NCI-H1105 (cell line): ENCODE measurements at places on chromosomes 2 and 18.

- DNase-seq: no peak
Observed at GRCh38 chr2:12896318-12896982, 179.7 kb downstream of the TRIB2 start.

DNA sequence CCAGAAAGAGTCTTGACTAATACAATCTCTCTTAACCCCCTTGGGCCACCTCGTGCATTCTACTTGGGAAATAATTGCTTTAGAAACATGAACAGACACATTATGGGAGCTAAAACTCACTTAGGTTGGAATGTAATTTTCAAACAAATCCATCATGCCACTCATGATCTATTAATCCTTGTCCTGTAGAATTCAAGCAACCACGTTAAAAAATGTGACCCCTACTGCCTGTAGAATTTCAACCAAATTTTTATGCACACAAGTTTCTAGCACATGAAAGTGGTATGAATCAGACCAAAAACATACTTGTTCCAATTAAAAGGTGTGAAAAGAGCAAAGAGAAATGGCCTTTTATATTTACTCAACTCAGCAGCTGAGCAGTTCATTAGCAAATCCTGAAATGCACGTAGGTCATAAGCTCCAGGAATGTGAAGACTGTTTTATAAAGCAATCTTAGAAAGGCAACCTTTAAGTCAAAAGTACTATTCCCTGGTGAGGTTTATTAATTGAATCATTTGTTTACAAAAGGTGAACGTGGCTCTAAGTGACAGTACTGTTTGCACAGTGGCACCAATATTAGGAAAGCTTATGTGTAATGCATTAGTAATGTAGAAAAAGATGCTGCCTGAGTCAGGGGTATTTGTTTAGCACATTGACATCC, 459.4 kb upstream of the UBE2E3 start:
- no peak for DNase-seq

DNA sequence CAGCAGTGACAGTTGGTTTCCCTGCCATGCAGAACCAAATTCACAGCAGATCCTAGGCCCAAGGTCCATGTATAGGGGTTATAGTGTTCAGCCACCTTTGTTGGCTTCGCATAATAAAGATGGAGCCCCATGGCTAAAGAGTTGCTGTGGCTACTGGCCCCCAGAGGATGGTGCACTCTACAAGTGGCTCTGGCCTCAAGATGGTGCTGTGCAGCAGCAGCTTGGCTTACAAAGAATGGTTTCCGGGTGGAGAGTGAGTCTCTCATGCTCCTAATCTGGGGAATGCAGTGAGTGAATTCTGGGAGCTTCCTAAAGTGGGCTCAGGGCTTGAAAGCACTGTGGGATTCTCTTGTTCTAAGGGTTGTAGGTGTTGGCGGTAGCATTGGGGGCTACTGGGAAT, 1199.7 kb downstream of the CNTNAP5 start:
- no peak for DNase-seq

GRCh38 chr2:190343089-190343535, 277 bp upstream of the INPP1 start:
- no peak for DNase-seq

DNA sequence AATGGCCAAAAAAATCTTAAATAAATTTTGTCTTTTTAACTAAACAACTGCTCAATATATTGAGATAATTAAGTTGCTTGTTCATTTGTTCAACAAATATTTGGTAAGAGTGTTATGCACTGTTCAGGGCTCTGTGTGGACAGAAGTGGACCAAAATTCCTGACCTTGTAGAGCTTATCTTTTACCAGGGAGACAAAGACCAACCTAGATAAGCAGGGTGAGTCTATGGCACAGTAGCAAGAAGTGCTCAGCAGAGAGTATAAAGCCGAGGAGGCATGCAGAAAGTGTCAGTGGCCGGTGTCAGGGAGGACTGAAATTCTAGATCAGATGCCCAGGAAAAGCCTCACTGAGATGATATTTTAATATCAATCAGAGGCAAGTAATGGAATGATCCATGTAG, 2.6 kb downstream of the RAB27B start:
- DNase-seq: no peak

DNA sequence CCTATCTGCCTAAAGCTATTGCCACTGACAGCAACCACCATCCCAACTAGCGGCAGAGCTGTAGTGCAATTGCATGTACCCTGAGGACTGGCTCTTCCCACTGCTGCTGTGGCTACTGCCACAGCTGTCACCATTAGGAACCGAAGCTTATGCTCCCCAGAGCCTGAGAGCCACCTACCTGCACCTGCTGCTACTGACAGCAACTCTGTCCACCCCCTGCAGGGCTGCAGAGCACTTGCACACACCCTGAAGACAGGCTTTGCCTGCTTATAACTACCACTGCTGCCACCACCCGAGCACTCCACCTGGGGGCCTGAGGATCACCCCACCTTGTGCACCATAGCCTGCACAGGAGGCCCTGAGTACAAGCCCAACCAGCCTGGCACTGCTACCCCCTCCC, 217.6 kb upstream of the FOSL2 start:
- no peak for DNase-seq

- no peak for DNase-seq
Observed at GRCh38 chr18:25425024-25425423, 73.1 kb upstream of the ZNF521 start.

- no peak for DNase-seq
Observed at GRCh38 chr2:189999661-190000060, 62.9 kb downstream of the MSTN start.

DNA sequence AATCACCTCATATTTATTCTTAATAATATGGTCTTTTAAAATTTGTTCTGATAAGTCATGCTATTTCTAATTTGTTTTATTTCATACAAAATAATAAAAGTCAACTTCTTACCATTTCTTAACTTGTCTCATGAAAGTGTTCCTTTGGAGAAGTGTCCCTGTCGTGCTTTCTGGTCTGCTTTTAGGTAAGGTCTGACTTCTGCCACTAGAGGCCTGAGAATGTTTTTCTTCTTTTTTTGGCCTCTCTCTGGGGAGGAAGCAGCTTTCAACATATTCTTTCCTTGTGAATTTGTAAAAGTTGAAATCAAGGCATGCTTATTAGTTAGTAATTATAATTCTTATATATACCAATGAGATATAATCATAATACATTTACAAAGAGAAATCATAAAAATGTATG, 39.4 kb downstream of the MAP2 start:
- DNase-seq: no peak

DNA sequence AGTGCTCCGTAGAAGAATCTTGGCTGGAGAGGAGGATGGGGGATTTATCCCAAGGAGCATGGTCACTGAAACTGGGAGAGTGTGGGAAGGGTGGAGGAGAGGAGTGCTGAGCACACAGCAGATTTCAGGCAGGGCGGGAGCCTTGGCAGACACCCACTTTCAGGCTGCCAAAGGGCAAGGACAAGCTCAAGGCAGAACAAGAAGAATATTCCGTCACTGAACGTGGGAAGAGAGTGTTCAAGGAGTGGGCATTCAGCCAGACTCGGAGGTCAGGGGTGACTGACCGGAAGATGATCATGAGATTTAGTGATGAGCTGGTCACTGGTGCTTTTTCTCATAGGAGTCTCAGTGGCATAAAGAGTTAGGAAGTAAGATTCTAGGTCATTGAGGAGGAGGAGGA, 136.2 kb upstream of the RASGRP3 start:
- DNase-seq: no peak

DNA sequence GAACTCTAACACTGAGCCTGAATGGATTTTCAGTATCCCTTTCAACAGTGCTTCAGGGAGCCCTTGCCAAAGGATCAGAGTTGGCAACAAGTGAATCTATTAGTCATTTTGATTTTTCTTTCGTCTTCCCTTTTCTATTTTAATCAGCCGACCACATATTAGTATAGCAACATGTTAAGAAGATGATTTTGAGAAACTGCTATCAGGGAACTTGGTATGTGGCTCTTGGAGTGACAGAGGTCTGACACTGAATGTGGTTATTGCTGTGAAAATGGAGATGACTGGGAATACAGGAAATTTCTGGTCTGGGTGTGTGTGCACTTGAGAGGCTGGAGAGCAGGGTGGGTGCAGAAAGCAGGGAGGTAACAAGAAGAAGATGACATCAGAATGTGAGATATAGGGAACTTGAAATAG, 28.7 kb upstream of the IL1RL1 start:
- DNase-seq: no peak

DNA sequence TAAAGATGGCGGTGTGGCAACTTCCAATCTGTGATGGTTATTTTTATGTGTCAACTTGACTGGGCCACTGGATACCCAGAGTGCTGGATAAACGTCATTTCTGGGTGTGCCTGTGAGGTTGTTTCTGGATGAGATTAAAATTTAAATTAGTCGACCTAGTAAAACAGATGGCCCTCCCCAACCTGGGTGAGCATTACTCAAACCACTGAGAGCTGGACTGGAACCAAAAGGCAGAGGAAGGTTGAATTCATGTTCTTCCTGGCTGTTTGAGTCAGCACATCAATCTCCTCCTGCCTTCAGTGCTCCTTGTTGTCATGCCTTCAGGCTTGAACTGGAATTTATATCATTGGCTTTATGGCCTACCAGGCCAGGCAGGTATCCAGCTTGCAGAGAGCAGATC, 190.8 kb upstream of the RGPD4 start:
- DNase-seq: no peak

DNA sequence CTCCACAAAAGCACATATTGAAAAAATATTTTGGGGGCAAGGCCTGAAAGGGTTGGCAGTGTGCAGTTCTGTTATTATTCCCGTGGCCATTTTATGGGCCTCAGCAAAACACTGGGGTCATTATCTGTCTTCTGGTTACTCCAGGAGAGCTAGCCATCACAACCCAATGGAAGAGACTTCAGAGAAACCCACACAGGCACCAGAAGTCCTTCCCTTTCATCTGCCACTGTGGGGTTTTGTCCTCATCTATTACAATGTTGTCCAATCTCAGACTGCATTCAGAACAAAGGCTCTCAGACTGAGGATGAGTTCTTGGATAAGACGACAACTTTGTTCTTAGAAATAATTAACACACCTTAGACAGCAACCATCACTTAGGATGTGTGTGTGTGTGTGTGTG, 98.4 kb downstream of the PIEZO2 start:
- no peak for DNase-seq

- no peak for DNase-seq
Observed at GRCh38 chr2:224999754-225000153, 42.5 kb downstream of the DOCK10 start.

GRCh38 chr2:40360652-40361051, 91.2 kb downstream of the SLC8A1 start:
- DNase-seq: no peak

DNA sequence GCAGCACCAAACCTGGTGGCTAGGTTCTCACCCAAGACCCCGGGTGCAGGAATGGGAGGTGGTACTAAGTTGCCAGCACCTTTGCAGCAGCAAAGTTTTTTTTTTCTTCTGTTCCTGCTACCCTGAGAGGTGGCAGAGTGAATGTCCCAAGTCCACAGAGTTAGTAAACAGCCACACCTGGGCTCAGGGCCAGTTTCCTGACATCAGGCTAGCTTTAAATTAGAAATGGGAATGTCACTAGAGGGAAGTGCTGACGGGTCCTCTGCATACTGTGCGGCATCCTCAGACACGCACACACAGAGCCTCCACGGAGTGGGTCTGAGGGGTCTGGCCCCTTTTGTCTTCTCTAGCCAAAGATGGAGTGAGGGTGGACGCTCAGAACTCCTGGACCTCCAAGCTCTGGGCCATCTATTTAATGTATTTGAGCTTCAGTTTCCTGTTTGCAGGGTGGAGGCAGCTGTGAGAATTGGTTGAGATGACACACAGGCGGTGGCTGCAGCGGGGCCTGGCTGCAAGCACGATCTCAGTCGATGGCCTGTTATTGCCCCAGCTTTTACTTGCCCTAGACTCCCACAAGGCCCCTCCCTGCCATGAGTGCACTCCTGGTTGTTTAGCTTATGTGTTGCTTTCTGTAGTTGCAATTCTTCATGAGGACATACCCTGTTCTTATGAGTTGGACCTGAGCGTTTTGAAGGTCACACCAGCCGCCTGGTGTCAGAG, 751.4 kb upstream of the HS6ST1 start:
- no peak for DNase-seq

DNA sequence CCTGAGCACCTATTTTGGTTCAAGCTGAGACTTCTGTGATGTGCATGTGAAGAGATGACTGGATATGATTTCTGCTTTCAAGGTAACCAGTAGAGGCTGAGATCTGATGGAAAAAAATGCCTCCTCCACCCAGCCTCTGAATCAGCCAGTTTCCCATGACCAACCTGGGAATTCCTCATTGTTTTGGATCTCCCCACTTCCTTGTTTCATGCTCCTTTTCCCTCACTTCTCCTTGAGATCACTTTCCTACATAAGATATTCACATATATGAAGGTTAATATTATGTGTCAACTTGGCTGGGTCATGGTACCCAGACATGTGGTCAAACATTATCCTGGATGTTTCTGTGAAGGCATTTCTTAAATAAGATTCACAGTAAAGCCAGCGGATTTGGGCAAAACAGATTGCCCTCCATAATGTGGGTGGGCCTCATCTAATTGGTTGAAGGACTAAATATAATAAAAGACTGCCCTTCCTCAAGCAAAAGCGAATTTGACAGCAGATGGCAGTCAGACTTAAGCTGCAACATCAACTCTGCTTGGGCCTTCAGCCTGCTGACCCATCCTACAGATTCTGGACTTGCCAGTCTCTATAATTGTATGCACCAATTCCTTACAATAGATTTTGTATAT, 379.4 kb downstream of the TNS1 start:
- no peak for DNase-seq

DNA sequence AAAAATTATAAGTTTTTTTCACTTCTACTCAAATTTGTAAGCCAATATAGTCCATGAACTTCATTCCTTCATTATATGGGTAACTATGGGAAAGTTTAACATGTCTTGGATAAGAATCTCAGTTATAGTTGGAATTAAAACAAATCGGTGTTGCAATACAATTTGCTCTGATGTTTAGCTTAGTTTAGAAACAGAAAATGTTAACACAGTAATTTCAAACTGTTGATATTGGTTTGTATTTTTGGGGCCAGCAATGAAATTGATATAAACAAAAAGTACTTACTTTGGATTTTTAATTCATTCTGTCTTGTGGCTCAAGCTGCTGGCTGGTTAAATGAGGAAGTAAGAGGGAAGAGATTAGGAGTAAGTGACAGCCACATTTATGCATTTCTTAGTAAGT, 368.5 kb upstream of the NT5C1B start:
- DNase-seq: no peak

- no peak for DNase-seq
Observed at GRCh38 chr2:898319-898718, 52.3 kb upstream of the SNTG2 start.

DNA sequence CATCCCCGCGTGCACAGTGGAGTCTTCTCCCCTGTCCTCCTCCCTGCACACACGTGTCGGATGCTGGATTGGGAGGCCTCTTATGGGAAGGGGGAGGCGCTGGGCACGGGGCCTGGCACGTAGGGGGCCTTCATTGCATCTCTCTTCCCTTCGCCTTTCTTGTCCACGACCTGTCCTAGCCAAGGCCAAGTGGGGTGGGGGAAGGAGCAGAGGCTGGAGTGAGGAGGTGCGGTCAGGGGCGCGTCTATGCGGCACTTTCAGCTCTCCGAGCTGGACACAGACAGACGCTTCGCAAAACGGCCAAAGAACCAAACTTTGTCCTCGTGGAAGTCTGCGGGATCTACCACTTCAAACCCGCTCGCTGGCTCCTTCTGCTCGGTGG, 13.4 kb downstream of the ALPG start:
- no peak for DNase-seq

- no peak for DNase-seq
Observed at GRCh38 chr18:21085579-21086166, 25.9 kb downstream of the ROCK1 start.

GRCh38 chr2:131588152-131588873, 60.6 kb downstream of the CCDC74A start:
- DNase-seq: no peak

GRCh38 chr2:202064171-202064880, 8.7 kb upstream of the KIAA2012 start:
- DNase-seq: no peak
